ENCODE measurements at places on chromosomes 13 and 19.

GRCh38 chr19:40610396-40611064, 9.4 kb downstream of the LTBP4 start:
- peak; percentile 84 for DNase-seq

DNA sequence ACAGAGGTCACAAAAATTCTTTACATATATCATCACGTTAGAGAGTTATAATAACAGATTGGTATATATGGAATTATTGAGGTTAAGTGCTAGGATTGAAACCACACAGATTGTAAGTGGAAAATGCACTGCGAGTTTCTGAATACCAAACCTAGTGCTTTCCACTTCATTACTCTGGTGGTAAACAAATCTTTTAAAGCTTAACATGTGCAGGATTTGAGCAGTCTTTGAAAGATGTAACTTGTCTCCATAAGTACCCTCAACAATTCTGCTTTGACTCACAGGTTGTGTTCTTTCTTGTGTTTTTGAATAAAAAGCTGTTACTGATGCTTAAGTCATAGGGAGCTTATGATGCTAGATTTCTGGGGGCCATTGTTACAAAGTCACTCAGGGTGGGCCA, 314.7 kb upstream of the DACH1 start:
- no peak for DNase-seq

DNA sequence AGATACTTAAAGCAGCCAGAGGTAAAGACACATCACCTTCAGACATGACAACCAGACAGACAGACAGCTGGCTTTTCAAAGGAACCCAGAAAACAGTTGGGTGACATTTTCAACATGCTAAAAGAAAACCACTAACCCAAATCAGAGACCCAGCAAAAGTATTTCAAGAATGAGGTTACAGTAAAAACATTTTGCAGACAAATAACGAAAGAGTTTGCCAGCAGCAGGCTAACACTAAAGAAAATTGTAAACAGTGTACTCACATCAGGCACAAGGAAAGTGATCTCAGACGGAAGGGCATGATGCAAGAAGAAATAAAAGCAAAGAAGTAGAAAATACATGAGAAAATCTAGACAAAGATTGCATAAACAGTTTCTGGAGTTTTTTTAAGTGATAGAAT, 46.4 kb downstream of the AP1M1 start:
- DNase-seq, result no peak

GRCh38 chr19:15297416-15298224, 34.7 kb downstream of the BRD4 start:
- no peak for DNase-seq

DNA sequence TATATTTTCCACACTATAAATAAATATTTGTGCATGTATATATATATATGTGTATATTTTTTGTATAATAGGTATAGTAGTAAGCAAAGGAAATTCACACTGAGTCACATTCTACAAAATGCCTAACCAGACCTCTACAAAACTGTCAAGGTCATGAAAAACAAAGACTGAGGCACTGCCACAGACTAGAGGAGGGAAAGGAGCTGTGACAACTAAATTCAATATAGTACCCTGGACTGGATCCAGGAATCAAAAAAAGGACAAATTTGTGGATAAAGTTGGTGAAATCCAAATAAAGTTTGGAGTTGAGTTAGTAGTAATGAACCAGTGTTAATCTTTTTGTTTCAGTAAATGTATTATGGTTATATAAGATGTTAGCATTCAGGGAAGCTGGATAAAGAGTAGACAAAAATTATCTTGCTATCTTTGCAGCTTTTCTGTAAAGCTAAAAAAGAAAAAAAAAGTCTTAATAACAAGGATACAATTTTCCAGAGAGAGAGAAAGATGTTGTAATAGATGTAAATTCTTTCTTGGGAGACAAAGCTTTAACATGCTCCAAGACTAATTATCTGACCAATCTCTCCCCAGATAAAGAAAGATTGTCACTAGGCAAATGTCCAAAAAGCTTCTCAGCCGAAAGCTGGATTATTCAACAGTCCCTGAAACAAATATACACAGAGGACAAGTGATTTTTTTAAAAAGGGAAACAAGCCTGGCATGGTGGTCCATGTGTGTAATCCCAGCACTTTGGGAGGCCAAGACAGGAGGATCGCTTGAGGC, 19.1 kb downstream of the SYDE1 start:
- DNase-seq, result no peak

DNA sequence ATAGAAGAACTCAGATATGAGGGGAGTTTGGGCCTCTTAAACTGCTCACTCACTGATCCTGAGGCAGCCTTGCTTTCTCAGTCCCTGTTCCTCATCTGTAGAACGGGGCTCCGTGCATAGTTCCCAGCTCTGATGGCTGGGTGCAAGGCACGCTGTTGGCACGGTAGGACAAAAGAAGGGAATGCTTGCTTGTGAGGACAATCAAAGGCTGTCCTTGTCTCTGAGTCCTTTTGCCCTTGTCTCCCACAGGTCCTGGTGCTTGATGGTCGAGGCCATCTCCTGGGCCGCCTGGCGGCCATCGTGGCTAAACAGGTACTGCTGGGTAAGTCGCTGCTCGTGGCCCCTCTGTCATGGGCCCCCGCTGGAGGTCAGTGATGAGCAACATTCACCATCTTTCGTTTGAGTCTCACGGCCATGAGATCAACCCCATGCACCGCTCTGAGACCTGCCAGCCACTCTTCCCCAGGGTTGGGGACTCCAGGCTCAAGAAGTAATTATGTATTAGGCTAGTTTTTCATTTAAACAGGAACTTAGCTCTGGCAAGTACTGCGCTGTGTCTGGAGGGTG, 2.3 kb downstream of the RPL13A start:
- no peak for DNase-seq

DNA sequence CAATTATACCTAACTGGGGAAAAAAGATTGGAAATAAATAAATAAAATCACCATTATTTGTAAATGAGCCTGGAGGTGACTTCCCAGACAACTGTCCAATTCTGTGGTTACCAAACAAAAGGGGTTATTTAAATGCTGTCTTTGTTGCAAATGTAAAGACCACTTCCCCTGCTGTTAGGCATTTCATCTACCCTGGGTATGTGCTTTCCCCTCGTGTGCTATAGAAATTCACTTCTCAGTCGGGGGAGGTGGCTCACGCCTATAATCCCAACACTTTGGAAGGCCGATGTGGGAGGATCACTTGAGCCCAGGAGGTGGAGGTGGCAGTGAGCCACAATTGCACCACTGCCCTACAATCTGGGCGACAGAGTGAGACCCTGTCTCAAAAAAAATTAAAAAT, 101.9 kb upstream of the AKAP11 start:
- DNase-seq, result no peak
